Amygdala (tissue), 56 donors: ENCODE measurements at places on chromosomes 7 and 10.

GRCh38 chr10:26621889-26622711 is 75.4 kb upstream of the PDSS1 start:
- DNase-seq, result no peak

DNA sequence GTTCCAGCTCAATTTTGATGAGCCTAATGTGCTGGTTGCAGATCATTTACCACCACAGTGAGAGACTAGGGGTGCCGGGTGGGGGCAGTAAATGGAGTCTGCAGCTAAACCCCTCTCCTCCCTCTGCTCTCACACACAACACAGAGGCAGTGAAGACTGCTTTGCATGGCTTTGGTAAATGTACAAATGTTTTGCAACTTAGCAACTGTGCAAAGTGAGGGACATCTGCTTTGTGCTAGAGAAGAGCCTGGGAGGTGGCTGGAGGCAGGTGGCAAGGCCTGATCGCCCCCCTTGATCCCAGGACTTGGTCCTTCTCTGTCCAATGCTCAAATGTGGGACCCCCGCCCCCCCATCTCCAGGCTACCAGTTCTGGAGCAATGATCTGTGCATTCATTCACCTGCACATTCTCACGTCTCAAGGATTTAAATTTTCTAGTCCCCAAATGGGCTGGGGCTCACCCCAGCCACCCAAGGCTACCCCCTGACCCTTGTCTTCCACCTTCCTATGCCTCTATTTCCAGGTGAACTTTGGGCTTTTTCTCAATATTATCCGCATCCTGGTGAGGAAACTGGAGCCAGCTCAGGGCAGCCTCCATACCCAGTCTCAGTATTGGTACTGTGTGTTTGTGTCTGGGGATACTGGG is 11.6 kb downstream of the GHRHR start:
- no peak for DNase-seq

DNA sequence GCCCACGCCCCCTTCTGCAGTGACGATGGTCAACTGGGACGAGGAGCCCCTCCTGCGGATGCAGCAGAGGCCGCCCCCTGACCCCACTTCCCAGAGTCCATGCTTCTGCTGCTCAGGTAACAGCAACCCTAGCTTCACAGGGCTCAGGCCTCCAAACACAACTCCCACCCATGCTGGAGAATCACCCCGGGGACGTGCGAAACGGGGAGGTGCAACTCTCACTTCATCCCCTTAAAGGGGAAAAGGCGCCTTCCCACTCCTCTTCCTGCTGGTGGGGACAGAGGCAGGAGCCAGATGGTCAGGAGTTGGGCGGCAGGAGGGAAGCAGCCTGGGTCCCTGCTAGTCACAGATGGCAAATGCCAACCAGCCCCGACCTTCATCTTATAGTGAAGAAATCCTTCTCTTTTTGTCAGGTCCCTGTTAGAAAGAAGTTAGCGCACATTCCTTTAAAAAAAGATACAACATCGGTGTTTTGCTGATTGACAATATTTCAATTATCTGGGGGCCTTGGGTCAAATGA is 155.4 kb downstream of the DIP2C start:
- no peak for DNase-seq

DNA sequence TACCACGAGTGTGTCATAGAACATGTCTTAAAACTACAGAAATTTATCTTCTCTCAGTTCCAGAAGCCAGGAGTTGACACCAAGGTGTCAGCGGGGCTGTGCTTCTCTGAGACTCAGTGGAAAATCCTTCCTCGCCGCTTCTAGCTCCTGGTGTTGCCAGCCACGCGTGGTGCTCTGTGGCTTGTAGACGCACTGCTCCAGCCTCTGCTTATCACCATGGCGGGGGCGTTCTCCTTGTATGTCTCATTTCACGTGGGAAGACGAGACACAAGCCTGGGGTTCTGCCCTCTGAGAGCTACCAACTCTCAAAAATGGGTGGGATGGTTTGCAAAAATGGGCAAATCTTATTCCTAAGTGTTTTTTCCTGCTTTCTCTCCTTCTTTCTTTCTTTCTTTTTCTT is 11.0 kb upstream of the GALNTL5 start:
- DNase-seq, result no peak

DNA sequence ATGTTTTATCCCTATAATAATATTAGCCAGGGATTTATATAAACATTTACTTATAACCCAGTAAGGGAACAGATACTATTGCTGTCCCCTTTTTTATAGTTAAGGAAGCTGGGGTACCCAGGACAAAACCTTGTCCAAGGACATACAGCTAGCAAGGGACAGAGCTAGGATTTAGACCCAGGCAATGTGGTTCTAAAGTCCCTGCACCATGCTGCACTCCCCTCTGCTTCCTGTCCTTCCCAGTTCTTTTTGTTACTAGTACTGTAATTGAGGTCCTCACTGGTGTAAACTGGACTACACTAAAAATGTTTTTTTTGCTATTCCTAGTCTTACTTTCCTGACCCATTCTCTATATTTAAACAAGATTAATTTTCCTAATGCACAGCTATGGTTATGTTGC is 16.6 kb downstream of the KLHDC10 start:
- no peak for DNase-seq

DNA sequence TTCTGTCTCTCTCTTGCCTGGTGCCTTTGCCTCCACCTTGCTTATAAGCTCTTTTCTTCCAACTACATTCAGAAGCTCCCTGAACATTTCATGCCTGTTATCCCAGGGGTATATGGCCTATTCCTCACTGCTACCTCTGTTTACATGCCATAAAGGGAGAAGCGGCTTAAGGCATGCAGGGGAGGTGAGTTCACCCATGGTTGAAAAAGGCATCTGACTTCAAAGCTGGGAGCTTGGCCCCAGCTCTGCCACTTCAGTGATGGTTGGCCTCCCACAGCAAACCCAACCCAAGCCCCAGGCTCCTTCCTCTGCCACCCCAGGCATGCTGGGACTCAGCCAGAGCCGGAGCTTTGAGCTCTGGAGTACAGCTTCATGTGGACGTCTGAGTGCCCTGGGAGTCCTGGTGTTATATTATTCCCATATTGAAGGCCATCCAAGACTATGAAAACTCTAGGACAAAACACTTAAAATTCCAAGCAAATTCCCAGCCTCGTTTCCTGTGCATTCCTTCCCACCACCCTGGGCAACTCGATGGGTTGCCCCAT is 468.6 kb upstream of the ZMIZ1 start:
- DNase-seq, result no peak

DNA sequence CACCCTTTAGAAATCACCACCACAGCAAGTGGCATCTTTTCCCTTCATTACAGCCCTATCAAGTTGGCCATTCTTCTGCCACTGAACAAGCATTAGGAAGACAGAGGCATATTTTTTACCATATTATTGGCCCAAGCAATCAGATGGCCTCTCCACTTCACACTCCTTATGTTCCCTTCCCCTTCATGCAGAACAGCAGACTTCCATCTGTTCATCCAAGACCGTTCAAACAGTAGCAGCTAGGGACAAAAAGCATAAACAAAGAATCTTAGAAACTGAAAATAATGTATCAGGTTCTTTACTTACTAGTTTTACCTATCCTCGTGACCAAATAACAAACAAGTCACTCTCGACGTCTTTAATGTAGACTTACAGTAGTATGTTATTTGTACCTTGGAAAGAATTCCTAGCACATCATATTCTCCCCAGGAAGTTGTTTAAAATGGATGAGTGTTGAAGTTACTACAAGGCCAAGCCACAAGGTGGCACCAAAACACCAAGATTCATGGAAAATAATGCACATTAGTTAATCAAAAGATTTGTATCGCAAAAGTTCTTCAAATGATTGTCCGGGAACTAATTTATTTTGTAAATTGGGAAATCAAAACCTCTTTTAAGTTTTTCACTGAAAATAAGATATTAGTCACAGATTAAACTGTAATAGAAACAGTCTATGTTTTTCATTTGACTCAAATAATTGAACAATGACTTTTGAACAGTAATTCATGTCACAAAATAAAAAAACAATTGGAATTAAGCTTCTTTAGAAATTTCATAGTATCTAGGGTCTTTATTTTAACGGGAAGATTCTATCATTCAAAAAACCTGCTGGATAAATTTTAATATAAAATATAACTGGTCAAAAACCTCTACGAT is 112.1 kb downstream of the VPS41 start:
- peak; percentile 7 for DNase-seq

- no peak for DNase-seq
Measured at GRCh38 chr10:17075533-17076359, 53.9 kb downstream of the CUBN start.

- DNase-seq, result no peak
Measured at GRCh38 chr7:143375298-143376034, 5.7 kb upstream of the ZYX start.

DNA sequence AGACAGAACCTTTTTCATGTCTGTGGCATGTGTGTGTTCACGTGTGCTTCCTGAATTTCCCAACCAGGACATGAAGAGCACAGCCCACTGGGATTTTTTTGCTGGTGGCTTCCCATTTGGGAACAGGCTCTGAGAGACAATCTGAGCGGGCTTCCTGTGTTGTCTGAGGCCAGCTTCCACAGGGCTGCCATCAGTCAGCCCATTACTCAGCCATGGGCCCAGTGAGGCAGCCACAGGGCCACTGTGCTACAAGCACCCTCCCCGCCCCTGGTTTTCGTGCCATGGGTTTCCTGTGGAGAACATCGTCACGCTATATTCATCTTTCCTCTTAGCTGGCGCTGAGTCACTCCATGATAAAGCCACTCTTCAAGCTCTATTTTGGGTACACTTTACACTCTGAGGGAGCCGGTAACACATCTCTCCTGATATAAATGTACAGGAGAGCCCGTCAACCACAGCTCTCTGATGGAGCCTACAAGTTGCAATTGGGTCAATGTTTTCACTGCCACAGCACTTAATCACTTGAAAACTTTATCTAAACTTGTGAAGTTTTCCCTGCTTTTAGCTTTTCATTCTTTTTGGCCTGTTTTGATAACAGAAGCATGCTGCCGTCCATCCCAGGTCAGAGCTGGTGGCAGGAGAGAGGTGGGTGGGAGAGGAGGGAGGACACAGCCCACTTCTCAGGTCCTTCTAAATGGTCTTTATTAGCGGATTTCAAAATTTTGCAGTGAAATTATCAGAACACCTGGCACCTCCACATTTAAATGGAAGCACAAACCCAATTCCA is 96.9 kb downstream of the HIPK2 start:
- no peak for DNase-seq

DNA sequence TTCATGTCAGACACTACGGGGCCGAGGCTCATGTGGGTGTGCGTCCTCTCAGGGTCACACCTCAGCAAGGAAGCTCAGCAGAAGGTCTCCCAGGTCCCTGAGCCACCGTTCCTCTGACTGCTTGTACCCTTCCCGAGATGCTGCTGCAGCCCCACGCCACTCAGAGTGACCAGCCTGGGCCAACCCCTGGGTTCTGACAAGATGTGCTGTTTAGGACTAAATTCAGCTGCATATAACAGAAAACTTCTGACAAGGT is 512.5 kb downstream of the DNAJB6 start:
- DNase-seq, result no peak

- DNase-seq, result no peak
Measured at GRCh38 chr10:124007102-124007772, 86.2 kb downstream of the CHST15 start.

DNA sequence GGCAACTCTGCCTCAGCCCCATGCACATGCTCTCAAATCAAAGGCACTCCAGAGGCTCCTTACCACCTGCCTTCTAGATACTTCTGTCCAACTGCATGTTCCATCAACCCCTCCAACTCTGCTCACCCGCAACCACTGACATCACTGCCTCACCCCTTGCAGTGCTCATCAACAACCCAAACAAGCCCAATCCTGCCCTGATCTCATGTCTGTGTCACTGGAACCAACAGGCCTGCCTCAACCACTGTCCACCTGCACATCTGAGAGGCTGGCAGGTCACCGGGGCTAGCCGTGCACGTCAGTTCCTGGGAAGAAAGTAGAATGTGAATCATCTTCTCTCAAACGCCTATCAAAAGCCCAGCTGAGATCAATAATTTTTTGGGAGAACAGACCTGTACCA is 33.3 kb downstream of the CTBP2 start:
- no peak for DNase-seq

DNA sequence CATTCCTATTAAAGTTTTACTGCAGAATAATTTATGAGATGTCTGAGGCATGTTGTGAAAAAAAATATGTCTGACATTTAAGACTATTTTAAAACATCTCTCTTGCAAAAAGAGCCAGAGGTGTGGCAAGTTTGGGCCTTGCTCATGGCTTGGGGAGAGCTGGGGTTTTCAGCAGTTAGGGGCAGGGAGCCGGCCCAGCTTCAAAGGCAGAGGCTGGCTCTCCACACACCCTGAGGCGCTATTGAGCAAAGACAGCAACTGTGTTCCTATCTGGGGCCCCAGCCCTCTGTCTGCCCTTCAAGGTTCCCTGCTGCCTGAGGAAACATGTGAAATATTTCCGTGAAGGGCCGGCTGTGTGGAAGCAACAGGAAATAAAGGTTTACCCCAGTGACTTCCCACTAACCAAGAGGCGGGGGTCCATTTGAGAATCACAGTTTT is 94.0 kb downstream of the SORBS1 start:
- DNase-seq, result no peak

DNA sequence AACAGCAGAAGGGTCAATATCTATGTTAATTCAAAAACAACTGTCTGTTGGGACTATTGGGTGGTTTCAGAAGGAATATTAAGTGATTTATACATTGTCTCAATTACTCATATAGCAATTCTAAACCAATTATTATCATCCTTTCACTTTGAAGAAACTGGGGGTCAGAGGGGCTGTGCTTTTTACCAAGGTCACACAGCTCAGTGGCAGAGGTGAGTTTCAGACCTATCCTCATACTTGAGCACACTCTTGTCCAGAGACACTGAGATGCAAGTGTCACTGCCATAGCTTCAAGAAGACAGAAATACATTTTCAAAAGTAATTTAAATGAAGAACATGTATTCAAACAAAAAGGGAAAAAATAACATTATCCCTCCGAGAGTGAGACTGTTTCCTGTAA is 195.3 kb downstream of the ARL4A start:
- DNase-seq, result no peak

DNA sequence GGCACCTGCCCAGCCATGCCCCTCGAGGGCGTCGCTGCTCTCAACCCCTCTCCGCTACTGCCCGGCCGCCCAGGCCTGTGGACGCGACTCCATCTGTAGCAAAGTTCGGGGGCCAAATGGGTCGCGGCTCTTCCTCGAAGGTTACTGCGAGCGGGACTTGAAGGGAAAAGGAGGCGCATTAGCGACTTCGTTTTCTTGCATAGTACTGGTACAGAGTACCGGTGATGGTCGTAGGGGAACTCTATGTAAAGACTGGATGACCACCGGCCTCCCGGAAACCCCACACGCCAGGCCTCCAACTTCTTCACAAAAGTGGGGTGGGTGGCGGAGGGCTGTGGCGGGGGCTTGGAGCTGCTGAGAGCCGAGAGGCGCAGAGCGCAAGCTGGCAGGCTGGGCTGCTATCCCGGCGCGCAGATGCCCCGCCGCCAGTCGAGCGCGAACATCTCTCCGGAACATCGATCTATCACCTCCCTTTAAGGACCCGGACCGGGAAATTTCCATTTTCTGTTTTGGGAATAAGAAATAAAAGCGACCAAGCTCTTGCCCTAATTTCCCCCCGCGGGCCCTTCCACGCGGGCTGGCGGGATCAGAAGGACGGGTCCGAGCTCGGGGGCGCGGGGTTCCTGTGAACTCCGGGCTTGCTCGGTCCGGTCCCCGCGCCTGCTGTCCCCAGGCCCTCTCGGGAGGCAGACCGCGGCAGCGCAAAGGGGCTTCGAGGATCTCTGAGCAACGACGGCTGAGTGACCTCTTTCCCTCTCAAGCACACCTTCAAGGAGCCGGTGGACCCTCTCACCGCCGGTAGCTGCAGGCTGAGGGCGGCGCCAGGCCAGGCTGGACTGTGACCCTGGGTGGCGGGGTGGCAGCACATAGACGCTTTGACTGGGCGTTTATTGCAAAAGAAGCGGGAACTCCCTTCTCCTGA is 12.2 kb upstream of the FEZF1 start:
- no peak for DNase-seq
